Activated T-helper 1 cell treated with anti-CD3 and anti-CD28 coated beads, Interleukin-2, amount 50 U/mL, for 16 hours (primary cell): ENCODE measurements at places on chromosomes 16 and 17.

DNA sequence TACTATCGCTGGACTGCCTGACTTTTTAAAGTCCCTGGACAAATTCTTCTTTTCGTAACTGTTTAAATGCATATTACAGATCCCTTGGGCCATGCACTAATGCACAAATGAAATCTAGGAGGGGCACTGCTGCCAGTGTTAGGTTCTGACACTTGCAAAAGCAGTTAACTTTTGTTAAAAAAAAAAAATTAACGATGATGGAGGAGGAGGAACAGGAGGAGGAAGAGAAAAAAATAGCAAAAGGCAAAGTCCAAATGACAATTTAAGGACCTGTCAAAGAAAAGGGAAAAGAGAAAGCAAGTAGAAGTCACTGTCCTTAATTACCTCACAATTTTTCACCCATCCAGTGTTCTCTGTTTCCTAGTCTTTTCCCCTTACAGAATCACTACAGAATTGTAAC lies 97.8 kb upstream of the CORO6 start:
- no peak for DNase-seq

- DNase-seq: no peak
Observed at GRCh38 chr17:6818938-6819337, 12.6 kb downstream of the TEKT1 start.

DNA sequence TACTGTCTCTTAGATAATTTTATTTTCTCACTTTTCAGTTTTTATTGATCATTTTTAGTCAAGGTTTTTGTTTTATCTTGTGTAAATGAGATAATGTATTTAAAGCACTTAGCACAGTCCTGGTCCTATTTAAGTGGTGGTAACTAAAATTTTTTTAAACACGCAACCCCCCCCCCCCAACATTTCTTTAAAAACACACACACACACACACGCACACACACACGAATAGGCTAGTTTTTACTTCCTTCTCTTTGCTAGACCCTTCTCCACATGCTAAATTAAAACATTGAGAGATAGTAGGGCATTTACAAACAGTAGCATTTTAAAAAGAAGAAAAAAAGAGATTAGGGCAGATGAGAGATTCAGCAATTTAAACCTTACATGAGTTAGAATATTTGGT lies 5.0 kb downstream of the NFATC3 start:
- no peak for DNase-seq

- DNase-seq: no peak
Observed at GRCh38 chr16:70677499-70678120, 8.2 kb downstream of the MTSS2 start.

DNA sequence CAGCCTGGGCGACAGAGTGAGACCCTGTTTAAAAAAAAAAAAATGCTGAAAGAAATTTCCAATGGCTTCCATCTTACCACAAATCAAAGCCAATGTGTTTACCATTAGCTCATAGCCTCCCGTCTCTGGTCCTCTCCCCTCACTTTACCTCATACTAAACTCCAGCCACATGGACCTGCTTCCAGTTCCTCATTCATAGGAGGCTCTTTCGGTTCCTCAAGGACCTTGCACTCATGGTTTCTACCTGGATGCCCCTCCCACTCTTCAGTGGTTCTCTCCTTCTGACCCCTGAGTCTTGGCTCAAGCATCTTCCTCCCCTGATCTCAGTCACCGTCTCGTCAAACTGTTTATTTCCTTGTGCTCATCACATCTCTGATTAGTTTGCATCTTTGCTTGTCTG lies 3.8 kb upstream of the DEF8 start:
- DNase-seq: no peak

- no peak for DNase-seq
Observed at GRCh38 chr16:53946746-53947386, 242.9 kb downstream of the FTO start.

DNA sequence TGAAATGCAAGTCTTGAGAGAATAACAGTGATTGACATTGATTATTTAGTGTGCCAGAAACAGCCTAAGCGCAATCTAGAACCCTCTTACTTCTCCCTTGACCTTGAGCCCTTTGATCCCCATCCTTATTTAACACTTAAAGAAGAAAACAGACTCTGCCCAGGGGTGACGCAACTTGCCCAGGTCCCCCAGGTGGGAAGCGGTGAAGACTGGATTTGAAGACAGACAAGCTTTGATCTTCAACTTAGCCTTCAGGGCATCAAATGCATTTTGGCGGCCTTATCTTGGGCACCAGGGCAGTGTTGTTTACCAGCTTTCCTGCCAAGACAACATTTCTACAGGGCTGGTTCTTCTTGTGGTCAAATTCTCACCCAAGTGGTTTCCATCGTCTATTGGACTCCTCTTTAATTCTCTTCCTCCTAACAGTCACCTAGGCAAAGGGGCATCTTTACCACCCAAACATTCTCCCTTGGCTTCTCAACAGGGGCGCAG lies 8.9 kb upstream of the CIITA start:
- no peak for DNase-seq

- DNase-seq: no peak
Observed at GRCh38 chr16:68086860-68087268, 1.7 kb downstream of the NFATC3 start.

DNA sequence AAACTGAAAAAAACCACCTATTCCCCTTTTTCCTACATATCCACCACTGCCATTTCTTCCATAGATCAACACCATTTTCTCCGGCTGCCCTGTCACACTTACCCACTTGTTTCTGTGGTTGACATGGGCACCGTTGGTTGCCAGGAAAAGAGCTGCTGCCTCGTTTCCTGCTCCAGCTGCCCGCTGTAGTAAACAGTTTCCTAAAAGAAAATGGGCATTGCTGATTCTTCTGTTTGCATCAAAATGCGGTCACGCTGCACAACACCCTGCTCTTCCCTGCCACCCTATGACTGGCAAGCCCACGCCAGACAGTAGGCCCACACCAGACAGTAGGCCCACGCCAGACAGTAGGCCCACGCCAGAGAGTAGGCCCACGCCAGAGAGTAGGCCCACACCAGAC lies 46.3 kb downstream of the CYB5D2 start:
- DNase-seq: no peak

GRCh38 chr16:89195521-89196171 lies 4.7 kb downstream of the SLC22A31 start:
- no peak for DNase-seq

DNA sequence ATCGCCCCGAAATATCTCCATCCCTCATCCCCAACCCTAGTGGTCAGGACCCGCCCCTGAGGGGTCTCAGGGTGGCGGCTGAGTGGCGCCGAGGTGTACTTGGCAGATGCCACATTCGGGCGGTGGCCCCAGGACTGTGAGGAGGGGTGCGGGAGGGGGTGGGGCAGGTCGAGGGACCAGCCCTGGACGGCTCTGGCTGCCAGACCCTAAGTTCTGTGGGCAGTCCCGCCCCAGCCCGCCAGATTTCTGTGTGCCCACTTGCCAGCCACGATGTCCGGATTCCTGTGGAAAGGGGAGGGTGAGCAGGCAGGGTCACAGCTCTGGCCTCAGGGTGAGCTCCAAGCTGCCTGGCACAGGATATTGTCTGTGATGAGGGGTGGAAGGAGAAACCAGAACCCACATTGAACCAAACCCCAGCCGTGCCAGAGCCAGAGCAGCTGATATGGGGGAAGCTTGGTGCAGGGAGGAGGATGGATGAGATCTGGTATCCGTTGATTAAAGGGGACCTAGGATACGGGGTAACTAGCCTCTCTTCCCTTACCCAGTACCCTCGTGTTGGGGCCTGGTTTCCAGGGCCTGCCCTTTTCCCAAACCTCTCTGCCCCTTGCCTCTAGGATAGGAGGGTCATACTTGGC lies 1.1 kb upstream of the CHAD start:
- DNase-seq: no peak

GRCh38 chr16:58462499-58462996 lies 37.4 kb upstream of the NDRG4 start:
- no peak for DNase-seq

GRCh38 chr16:51111759-51112158 lies 39.3 kb downstream of the SALL1 start:
- no peak for DNase-seq

GRCh38 chr17:44473367-44473766 lies 29.8 kb downstream of the GPATCH8 start:
- DNase-seq: no peak

GRCh38 chr17:74877592-74878548 lies 5.1 kb upstream of the FDXR start:
- no peak for DNase-seq

GRCh38 chr16:19168371-19169081 lies 486 bp downstream of the SYT17 start:
- DNase-seq: no peak

DNA sequence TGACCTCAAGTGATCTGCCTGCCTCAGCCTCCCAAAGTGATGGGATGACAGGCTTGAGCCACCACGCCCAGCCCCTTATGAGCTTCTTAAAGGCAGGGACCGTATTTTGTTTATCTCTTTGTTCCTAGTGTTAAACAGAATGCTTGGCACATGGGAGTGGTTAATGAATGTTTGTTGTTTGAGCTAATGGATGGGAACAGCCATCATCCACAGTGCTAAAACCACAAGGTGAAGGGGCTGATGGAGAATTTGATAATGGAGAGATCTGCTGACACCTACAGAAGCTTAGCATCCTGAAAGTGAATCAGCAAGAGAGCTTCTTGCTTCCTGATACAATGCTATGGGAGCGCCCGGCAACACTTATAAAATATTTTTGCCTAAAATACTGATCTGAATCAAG lies 8.6 kb upstream of the CDH1 start:
- DNase-seq: no peak

DNA sequence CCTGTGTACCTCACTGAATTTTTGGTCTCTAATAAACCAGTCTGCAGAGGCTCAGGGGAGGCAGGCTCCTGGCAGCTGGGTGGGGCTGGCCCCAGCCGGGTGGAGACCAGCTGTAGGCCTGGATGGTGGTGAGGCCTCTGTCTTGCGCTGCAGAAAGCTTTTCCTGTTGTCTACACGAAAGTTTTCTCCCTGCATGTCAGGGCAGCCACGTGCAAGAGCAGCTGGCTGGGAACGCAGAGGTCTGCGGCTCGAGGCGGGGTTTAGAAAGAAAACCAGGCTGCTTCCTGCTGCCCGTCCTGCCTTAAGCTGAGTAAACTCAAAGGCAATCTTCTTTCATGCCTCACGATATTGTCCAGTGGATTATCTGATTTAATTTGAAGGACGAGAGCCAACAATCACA lies 2.4 kb downstream of the SERPINF1 start:
- DNase-seq: peak; percentile 32

- no peak for DNase-seq
Observed at GRCh38 chr17:27525316-27525715, 69.1 kb downstream of the KSR1 start.

DNA sequence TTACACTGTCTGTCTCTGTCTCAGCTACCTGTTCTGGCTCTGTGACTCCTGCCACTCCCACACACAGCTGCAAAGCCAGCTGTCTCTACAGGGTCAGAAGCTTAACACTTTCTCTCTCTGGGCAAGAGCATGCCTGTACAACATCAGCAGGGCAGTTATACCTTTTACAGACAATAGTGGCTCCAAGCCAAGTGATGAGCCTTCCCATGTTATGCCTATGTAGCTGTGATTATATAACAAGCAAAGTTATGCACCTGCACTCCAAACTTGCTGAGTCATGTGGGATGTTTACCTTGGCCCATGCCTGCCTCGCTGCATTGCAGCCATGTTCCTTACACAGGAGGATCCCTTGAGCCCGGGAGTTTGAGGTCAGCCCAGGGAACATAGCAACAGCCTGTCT lies 31.8 kb upstream of the APPBP2 start:
- no peak for DNase-seq

- no peak for DNase-seq
Observed at GRCh38 chr17:27379888-27380533, 76.2 kb upstream of the KSR1 start.

DNA sequence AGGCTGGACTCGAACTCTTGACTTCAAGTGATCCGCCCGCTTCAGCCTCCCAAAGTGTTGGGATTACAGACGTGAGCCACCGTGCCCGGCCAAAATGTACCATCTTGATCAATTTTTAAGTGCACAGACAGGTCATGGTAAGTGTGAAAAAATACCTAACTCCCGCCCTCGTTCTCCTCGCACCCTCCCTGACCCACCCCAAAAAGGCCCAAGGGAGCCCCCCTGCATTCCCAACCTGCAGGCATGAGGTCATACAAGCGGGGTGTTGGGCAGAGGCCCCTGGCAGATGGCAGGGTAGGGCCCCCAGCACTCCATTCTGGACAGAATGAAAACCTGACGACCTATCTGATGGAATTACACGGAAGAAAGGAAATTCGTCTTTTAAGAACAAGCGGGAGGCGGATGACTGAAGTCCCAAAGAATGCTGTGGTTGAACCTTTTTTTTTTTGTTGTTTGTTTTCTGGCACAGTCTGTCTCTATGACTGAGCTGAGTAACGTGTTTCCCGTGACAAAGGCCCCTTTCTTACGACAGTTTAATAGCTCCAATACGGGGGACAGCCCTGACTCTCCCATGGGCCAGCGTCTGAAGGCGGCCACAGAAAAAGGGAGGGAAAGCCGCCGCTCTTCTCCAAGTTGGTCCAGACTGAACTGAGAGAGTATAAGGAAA lies 376.4 kb downstream of the SLC39A11 start:
- no peak for DNase-seq

DNA sequence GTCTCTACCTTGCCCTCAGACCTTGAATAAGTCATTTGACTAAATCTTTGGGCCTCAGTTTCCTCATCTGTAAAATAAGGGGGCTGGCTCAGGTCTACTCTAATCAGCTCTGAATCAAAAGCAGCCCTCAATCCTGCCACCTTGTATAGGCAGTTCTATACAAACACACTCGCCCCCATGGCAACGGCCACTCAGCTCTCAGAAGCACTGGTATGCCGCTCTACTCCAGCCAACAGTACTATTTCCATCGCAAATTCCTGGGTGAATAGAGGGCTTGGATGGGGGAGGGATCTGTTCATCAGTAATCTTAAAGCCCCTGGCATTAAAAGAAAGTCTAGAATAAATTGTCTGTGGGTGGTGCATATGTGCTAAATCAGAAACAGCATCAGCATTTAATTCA lies 21.2 kb upstream of the TAOK1 start:
- DNase-seq: no peak

DNA sequence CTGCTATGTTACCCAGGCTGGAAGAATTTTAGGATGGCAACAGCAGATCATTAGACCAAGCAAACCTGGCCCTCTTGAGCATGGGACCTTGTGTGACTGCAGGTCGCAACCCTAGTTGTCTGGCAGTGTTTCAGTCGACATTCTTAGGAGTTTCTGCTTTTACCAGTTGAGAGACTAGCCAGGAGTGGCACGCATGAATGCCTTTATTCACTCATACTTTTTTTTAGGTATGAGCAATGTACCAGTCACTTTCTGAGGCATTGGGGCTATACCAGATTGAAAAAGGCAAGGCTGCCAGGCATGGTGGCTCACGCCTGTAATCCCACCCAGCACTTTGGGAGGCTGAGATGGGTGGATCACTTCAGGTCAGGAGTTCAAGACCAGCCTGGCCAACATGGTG lies 28.2 kb upstream of the HAS3 start:
- no peak for DNase-seq
